Mammary epithelial cell (primary cell): ENCODE measurements at places on chromosomes 12 and 14. TPM values are rescaled to one million over a fixed set of nuclear protein-coding genes. Genes with fewer than 3 reads are reported as not detected.

Gene KRT75
- polyA plus RNA-seq, result 3.1 TPM

Gene UBR7
- 21.5 TPM for polyA plus RNA-seq

- DNase-seq, result no peak
Observed at GRCh38 chr12:109295764-109296425, 13.2 kb downstream of the FOXN4 start.

DNA sequence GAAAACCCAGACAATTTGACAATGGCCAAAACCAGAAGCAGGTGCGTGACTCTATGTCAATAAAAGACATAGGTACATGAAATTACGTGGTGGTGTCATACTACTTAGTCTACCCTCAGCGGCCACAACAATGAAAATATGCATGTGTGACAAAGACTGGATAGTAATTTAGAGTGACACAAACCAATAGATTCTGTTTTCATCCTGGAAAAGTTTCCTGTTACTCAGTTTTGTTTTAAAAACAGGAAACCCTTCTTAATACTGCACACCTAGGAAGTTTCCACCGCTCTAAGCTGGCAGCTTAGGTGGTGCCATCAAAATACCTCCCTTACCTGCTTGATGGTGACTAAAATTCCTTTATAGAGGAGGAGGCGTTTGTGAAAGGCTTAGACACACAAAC is 15.1 kb downstream of the POU6F1 start:
- DNase-seq, result no peak

DNA sequence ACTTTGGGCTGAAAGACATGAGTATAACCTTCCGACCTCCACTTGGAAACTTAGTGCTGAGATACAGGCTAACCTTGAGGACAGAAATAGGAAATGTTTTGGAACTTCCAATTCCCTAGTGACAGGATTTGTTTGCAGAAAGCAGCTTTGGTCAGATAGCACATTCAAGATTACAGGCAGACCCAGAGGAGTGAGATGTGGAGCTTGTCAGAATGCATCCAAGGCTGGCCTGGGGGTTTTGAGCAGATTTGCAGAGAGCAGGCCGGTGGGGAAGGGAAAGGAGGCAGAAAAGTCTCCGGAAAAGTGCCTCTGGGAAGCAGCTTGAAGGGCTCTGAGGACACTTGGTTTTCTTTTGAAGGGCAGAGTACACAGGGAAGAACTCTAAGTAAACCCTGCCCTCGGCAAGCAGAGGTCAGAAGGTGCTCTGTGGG is 180.3 kb downstream of the ETV6 start:
- no peak for DNase-seq

DNA sequence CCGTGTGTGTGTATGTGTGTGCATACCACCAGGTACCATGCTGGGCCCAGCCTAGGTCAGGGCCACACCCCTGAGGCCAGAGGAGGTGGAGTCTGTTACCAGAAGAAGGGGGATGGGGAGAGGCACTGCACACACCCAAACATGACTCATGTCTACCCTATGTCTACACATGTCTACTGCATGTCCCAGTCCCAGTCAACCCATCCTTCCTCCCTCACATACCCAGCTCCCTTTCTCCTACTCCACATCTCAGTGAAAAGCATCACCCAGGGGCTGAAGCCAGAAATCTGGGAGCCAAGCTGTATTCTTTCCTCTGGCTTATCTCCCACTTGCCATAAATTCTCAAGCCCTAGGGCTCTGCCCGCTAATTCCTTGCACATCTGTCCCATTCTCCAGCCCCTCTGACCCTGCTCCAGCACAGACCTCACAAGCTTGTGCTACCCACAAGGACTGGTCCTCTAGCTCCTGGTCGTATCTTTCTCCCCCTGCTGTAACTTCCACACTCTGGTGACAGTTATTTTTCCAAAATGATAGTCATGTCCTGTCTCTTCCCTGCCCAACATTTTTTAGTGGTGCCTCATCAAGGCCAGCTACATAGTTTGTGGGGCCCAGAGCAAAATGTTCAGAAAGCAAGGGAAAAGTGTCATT is 18.0 kb upstream of the APPL2 start:
- peak; percentile 66 for DNase-seq

DNA sequence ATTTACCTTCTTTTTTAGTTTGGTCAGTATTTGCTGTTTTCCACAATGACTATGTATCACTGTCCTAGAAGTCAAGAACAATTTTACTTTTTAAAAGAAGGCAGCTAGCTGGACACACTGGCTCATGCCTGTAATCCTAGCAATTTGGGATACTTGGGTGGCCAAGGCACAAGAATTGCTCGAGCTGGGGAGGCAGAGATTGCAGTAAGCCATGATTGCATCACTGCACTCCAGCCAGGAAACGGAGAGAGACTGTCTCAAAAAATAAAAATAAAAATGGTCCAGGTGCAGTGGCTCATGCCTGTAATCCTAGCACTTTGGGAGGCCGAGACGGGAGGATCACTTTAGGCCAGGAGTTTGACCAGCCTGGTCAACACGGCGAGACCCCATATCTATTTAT is 28.3 kb downstream of the MDM1 start:
- DNase-seq, result no peak

DNA sequence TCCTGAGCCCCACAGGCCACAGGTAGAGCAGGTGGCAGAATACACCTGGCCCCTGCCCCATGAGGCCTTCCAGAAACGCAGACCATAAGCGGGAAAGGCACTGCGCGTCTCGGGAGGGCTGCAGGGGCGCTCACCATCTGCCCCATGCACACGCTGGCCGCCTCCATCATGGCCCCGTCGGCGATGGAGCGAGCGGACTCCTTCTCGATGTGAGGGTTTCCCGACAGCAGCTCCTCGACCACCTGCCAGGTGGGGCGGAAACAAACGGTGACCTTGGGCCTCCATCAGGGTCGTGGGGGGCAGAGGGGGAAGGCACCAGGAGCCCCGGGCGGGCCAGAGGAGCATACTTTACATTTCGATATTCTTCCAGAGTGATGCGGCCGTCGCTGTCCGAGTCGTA is 52.8 kb downstream of the TESC start:
- DNase-seq, result no peak

- DNase-seq, result no peak
Observed at GRCh38 chr12:132672116-132672515, 15.0 kb downstream of the POLE start.

DNA sequence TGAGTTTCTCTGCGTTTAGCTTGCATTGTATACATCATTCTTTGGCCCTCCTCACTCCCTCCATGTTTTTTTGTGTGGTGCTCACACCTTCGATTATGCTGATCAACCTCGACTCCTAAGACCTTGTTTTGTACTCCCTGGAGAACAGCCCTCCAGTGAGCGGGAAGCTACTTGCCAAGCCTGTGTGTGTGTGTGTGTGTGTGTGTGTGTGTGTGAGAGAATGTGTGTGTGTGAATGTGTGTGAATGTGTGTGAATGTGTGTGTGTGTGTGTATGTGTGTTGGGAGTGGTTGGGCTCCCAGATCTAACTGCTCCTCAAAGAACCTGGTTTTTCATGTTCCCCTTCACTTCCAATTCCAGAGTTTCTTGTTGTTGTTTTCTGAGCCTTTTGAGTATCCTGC is 6.0 kb downstream of the NYNRIN start:
- DNase-seq, result no peak

- peak; percentile 11 for DNase-seq
Observed at GRCh38 chr12:13404631-13405473, 208.3 kb downstream of the EMP1 start.

- peak; percentile 91 for DNase-seq
Observed at GRCh38 chr12:31736472-31736871, 7.7 kb upstream of the AMN1 start.

DNA sequence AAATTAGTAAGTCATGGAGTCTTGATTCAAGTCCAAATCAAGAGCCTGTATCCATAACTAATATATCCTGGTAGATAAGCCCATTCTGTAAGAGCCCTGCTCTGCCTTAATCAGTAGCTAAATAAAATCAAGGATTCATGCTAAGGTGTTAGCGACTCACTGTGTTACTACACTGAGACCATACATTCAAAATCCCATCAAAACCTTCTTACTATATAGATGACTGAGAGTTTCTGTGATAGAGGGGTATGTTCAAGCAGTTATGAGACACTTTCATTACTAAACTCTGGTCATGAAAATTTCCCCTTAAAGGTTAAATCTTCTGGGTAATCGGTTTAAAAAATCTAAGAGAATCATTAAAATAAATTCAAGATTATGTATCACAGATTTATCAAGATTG is 78.5 kb downstream of the MDGA2 start:
- no peak for DNase-seq

DNA sequence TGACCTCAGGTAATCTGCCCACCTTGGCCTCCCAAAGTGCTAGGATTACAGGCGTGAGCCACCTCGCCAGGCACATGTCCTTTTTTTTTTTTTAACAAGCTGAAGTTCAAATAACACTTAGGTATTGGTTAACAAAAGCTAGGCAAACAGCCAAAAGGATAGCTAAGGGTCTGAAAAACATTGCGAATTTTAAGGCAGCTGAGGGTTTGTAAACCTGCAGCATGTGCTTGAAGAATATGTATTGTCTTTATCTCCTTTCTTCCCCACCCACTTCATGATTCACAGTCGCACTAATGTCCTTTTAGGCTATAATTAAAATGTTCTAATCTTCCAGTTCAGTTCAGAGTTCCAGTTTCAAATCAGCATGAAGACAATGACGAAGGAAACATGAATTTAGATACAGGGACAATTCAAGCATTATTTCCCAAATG is 30.1 kb upstream of the CERS5 start:
- DNase-seq, result no peak
